ENCODE measurements at places on chromosomes 11 and 22. TPM values are rescaled to one million over a fixed set of nuclear protein-coding genes. Genes with fewer than 3 reads are reported as not detected.

Gene ANO9
- 0.09 TPM for total RNA-seq

Gene PRDM11
- total RNA-seq = 5.7 TPM

Gene CLMP
- total RNA-seq = 11.6 TPM

Gene GDPD4
- not detected for total RNA-seq

Gene KRTAP5-2
- not detected for total RNA-seq

Gene CHST1
- 19.0 TPM for total RNA-seq

Gene KIRREL3
- total RNA-seq = not detected

Gene CNTN5
- total RNA-seq = not detected

Gene NLRP14
- 0.09 TPM for total RNA-seq

Gene BACE1
- 7.9 TPM for total RNA-seq

Gene SYCE3
- not detected for total RNA-seq

Gene TOM1
- 18.6 TPM for total RNA-seq

Gene CECR2
- total RNA-seq = 0.19 TPM

Gene PACSIN2
- total RNA-seq = 71.3 TPM

Gene MEI1
- total RNA-seq = 0.81 TPM

Gene TRPC6
- total RNA-seq = not detected

Gene KRTAP5-10
- total RNA-seq = not detected

Gene POU2AF3
- not detected for total RNA-seq

Gene ZNF280B
- 0.56 TPM for total RNA-seq

Gene MOV10L1
- total RNA-seq = 20.4 TPM

Gene OR4C46
- not detected for total RNA-seq

Gene PRG3
- total RNA-seq = not detected

Gene FAM118A
- 34.9 TPM for total RNA-seq

Gene SLC1A2
- under 0.01 TPM for total RNA-seq

Gene KCTD14
- 0.36 TPM for total RNA-seq

Gene PHRF1
- 33.3 TPM for total RNA-seq

Gene RNF214
- total RNA-seq = 7.5 TPM

Gene EMID1
- not detected for total RNA-seq

Gene HBE1
- not detected for total RNA-seq

Gene CDHR5
- total RNA-seq = not detected

Gene C11orf21
- total RNA-seq = not detected

Gene DDIAS
- total RNA-seq = 5.0 TPM

Gene MS4A15
- not detected for total RNA-seq

Gene UBQLN3
- not detected for total RNA-seq

Gene CFAP300
- 0.47 TPM for total RNA-seq

Gene C11orf86
- total RNA-seq = not detected

Gene POTEH
- total RNA-seq = not detected

Gene OR2AG1
- not detected for total RNA-seq

Gene SLC37A2
- 0.36 TPM for total RNA-seq

Gene TRIM66
- 5.0 TPM for total RNA-seq

Gene TTC28
- 16.6 TPM for total RNA-seq

Gene OR8G1
- not detected for total RNA-seq

Gene PHOX2A
- not detected for total RNA-seq

Gene C11orf68
- total RNA-seq = 19.3 TPM

Gene SUSD2
- 0.09 TPM for total RNA-seq
